ENCODE measurements at places on chromosomes 5 and 9.

DNA sequence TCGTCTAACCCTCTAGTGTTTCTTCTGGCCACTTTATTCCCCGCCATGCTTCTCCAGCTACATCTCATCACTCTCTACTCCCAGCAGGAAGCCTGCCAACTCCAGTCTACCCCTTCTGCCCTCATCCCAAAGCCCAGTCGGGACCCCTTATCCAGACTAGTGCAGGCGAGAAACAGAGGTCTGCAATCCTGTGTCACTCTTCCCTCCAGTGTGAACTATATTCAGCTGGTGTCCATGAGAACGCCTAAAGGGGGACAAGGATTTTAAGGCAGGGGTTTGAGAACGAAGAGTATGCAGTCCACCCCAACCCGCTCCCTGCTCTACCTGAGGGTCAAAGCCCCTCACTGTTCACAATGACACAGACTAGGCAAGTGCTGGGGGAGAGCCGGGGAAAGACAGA lies 41.7 kb upstream of the GABRP start:
- no peak for DNase-seq

DNA sequence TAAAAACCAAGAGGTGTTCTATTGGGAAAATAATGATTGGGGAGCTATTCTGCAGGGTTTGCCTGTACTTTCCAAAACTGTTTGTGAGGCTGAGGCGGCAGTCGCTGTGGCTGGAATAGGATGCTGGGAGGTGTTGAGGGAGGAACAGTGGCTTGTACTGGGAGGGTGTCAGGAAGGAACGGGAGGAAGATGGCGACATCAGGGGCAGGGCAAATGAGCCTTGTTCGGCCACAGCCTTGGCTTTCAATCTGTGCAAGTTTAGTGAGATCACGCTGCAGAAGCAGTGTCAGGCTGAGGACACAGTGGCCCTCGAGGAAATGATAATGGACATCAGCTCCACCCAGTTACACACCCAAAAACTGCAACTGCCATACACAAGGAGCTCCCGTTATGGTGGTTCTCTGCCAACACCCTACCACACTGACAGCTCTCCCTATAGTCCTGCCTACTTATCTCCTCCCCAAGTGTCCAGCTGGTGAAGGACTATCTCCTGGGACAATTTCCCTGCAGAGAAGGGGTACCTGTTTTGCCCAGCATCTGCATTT lies 27.3 kb downstream of the KIF2A start:
- DNase-seq = no peak

- no peak for DNase-seq
Measured at GRCh38 chr5:20348321-20348720, 360.3 kb upstream of the CDH18 start.

DNA sequence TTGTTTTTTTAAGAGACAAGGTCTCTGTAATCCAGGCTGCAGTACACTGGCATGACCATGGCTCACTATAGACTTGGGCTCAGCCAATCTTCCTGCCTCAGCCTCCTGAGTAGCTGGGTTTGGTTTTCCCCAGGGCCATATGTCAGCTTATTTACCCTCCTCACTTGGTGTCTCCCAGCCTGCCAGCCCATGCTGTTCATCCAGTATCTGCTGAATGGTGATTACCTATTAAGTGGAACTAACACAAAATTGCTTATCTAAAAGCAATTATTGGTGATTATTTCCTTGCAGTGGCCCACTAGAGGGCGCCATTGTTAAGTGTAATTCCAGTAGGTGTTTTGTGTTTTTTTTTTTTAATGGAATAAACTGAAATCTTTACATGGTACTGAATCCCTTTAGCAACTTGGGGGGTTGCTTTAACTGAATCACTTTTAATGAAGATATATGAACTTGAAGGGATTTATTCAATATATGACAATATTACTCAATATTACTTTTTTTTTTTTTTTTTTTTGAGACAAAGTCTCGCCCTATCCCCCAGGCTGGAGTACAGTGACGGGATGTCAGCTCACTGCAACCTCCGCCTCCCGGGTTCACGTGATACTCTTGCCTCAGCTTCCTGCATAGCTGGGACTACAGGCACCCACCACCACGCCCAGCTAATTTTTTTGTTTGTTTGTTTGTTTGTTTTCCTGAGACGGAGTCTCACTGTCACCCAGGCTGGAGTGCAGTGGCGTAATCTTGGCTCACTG lies 13.8 kb downstream of the EXOSC2 start:
- no peak for DNase-seq

DNA sequence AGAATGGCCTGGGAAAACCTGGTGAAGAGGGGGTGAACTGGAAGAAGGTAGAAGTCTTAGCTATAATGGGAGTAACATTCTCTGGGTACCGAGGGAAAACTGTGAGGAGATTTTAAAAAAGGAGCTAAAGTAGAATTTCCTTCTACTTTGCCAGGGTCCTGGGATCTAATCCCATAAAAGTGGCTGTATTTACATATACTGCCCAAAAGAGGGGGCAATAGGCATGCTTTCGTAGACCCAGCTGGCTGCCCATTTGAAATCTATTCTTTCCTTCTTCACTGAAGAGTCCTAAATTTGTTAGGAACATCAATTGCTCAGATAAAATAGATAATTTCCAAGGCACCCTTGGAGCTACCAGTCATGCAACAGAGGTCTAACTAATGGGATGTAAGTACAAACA lies 159.2 kb downstream of the CDC42SE2 start:
- DNase-seq = no peak

- DNase-seq = no peak
Measured at GRCh38 chr5:116068028-116068632, 16.7 kb upstream of the COMMD10 start.

DNA sequence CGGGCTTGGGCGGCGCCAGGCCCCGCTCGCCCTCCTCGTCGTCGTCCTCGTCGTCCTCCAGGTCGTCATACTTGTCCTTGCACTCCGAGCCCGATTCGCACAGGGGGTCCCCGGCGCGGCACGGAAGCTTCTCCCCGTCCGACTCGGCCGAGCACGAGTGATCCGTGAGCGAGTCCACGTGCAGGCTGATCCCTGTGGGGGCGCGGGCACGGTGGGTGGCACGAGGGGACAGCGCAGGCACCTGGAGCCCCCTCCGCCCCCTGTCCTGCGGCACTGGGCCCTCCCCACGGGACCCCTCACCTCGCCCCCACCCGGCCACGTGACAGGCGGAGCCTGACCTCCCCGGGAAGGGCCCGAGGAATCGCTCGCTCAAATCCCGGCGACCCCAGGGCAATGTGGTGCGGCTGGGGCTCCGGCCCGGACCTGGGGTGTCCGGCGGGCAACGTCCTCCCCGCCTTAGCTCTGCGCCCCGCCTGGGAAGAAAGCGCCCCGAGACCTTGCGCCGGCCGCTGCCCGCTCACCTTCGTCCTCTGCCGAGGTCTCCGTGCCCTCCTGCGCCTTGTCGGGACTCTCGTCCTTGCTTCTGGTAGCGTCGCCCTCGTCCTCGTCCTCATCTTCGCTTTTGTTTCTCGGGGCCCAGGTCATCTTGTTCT lies 2.5 kb downstream of the IRX2 start:
- DNase-seq = no peak

- DNase-seq = no peak
Measured at GRCh38 chr9:28824432-28824963, 1251.2 kb upstream of the C9orf72 start.

DNA sequence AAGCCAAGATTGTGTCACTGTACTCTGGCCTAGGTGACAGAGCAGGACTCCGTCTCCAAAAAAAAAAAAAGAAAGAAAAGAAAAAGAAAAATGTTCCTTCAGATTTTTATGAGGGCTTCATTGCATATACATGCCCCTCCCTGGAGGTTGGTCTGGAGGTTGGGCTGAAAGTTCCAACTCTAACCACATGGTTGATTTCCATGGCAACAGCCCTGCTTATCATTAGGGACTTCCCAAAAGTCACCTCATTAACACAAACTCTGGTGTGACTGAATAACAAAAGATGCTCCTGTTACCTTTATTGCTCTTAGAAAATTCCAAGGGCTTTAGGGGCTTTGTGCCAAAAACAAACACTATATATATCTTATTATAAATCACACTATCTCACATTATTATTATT lies 113.8 kb downstream of the TMC1 start:
- no peak for DNase-seq

DNA sequence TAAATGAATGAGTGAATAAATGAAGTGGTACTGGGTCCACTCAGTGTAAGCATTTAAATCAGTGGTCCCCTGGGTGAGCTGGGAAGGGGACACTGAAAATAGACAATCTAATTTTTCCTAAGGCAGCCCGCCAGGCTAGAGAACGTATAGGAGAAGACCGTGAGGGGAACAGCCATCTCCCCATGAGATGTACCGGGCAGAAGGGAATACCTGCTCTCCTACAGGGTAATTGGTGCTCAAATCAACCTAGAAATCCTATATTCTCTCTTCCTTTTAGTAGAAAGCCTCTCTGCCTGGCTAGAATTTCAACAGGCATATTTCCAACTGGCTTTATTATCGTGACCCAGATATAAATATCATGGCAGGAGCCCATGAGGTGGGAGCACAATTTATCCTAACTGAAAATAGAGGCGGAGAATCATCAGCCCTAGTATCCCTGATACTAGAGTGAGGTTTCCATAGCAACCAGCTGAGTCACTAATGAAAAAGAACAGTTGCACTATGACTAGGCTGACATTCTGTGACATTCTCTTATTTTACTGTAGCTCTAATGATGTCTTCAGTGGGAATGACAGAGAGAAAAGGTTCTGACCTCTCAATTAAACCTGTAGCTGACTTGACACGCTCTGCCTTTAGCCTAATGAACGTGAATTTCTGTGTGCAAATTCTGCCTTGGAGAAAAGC lies 96.5 kb upstream of the CAST start:
- no peak for DNase-seq

- no peak for DNase-seq
Measured at GRCh38 chr9:2158111-2158610, 143.0 kb downstream of the SMARCA2 start.

GRCh38 chr9:130200038-130200849 lies 28.0 kb downstream of the NCS1 start:
- DNase-seq = no peak

GRCh38 chr9:86491468-86492266 lies 137.5 kb upstream of the TUT7 start:
- no peak for DNase-seq

DNA sequence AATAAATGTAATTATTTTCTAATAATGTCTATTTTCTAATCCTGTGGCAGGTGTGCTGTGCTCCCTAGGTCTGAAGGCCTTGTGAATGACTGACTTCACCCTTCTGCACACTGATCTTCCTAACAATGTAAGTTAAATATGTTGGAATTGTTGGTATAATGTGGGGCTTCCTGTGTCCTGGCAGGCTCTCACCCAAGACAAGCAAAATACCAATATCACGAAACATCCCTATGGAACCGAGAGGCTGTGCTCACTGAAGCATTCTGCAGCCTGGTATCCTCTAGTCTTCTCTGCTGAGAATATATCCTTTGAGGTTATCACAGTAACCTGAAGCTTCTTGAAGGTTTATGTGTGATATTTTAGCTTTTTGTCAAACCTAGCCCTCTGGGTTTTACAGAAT lies 159.4 kb downstream of the GABRB2 start:
- DNase-seq = no peak

DNA sequence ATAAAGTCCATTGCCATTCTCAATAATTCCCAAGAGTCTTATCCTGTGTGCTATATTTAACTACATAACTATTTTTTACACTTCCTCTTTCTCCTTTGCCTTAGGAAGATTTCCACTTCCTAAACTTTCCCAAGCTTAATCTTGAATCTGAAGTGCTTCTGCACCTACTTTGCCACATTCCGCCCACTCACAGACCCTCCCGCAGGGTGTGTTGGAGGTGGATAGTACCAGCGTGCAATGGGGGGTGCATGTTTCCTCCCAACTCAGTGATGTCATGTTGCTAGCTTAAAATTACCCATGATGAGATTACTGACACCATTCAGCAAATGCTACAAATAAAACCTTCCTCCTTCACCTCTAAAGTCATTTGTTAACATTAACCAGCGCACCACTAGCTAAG lies 460.2 kb downstream of the NR2F1-AS1 start:
- no peak for DNase-seq

DNA sequence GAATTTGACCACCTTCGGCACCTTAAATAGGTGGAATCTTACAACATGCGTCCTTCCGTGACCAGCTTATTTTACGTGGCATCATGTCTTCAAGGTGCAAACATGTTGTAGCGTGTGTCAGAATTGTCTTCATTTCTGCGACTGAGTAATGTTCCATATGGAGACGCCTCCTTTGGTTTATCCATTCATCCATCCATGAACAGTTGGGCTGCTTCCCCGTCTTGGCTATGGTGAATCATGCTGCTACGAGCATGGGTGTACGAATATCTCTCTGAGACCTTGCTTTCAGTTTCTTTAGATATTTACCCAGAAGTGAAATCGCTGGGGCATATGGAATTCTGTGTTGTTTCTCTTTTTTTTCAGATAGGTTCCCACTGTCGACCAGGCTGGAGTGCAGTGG lies 391.9 kb upstream of the IRX2 start:
- no peak for DNase-seq

GRCh38 chr9:90783552-90783951 lies 18.1 kb upstream of the SYK start:
- DNase-seq = no peak

- DNase-seq = no peak
Measured at GRCh38 chr5:133304178-133304577, 252.4 kb downstream of the HSPA4 start.

DNA sequence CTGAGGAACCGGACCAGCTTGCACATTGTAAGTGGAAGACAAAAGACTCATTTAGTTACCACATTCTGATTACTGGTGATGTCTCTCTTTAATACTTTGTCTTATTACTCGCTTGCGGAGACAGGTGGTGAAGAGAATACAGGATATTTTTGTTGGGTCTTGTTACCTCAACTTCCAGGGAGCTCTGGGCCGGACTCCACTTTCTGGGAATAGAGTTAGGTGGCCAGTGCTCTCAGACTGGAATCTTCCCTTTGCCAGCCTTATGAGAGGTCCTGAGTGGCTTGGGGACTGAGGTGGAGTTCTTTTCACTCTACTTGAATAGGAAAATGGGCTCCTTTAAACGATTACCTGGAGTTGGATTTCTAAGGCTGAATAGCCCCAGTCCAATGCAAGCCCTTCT lies 33.3 kb upstream of the SPRY4 start:
- DNase-seq = no peak

DNA sequence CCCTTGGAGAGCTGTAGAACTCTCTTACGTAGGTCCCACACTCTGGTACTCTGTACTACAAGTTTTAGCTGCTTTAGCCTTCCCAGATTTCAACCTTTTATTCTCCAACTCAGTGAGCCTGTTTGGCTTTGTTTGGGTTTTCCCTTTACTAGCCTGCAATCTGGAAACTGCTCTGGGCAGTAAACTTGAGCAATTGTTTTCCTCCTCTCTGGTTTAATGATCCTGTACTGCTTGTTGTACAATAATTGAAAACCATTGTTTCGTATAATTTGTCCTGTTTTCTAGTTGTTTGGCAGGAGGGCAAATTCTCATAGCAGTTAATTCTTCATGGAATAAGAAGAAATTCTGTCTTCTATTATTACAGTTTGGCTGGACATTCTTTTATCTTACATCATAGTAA lies 62.8 kb upstream of the TLX3 start:
- DNase-seq = no peak

DNA sequence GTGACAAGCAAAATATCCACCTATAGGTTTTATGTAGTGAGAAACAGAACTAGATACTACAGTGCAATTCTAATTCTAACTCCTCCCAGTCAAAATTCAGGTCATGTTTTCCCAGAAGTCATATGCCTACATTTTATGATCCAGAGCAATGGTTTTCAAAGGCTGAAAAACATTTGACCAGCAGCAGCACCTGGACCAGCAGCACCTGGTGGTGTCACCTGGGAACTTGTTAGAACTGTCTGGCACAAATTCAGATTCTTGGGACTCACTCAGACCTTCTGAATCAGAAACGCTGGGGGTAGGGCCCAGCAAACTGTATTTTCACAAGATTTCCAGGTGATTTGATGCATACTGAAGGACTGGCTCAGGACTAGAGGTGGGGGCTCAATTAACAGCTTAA lies 367.7 kb upstream of the RFX3 start:
- no peak for DNase-seq
